ENCODE measurements at places on chromosomes 13 and 19.

GRCh38 chr19:51246164-51246552, 4.7 kb upstream of the SIGLECL1 start:
- DNase-seq = no peak

- DNase-seq = no peak
Observed at GRCh38 chr19:33273881-33274662, 28.3 kb downstream of the CEBPA start.

GRCh38 chr19:54893406-54893805, 12.5 kb upstream of the NCR1 start:
- DNase-seq = peak; percentile 43

- DNase-seq = no peak
Observed at GRCh38 chr13:108963846-108964600, 334.6 kb downstream of the MYO16 start.

GRCh38 chr19:49453013-49453756, at the start of gene ALDH16A1:
TSS of gene ALDH16A1 (plus strand) at chr19:49453225. CDS start at chr19:49453332, 107 bp downstream.
- peak; percentile 96 for DNase-seq

- DNase-seq = no peak
Observed at GRCh38 chr19:32627714-32628270, 46.8 kb downstream of the PDCD5 start.

DNA sequence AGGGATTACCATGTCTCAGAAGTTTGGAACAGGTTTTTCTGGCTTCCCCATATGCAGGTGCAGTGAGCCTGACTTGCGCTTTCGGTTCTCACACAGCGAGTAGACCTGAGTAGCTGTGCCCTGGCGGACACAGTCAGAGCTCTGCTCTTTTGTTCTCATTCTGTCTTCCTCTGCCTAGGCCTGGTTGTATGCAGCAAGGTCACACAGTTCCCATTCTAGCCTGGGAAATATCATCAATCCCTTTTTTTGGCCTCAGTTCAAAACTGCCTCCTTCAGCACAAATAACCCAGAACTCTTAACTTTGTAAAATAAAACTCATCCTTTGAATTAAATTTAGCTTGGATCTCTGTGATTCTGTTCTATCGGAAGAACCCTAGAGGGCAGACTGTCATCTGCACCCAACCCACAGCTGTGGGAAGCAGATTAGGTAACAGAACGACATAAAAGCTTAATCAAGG, 10.2 kb downstream of the OXGR1 start:
- DNase-seq = peak; percentile 62

- no peak for DNase-seq
Observed at GRCh38 chr13:37068962-37069361, 9.5 kb upstream of the SUPT20H start.

- DNase-seq = peak; percentile 20
Observed at GRCh38 chr19:52638601-52639000, 446 bp upstream of the ZNF83 start.
